Colonic mucosa (tissue), 4 donors: ENCODE measurements at places on chromosomes 3 and 15.

- peak; percentile 58 for DNase-seq
- no peak overlapping the region for H3K4me3 ChIP-seq
- no peak overlapping the region for H3K27ac ChIP-seq
- H3K4me1 ChIP-seq, result no peaks in the 10 kb centered on the region
Measured at GRCh38 chr3:58526515-58526957, 10.5 kb downstream of the ACOX2 start.

DNA sequence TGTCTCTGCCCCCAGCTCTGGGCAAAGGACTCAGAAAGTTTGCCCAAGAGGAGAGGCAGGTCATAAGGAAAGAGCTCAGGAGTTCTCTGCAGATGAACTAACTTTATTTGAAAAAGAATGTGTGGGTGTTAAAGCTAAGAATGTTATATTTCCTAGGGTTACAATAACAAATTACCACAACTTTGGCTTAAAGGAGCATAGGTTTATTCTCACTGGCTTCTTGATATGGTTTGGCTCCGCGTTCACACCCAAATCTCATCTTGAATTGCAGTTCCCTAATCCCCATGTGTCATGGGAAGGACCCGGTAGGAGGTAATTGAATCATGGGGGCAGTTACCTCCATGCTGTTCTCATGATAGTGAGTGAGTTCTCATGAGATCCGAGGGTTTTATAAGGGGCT is 383.7 kb upstream of the CFAP20DC start:
- H3K27me3 ChIP-seq, result no peaks in the 10 kb centered on the region
- H3K4me1 ChIP-seq, result no peaks in the 10 kb centered on the region
- no peaks in the 10 kb centered on the region for H3K36me3 ChIP-seq

- H3K27me3 ChIP-seq, result no peaks in the 10 kb centered on the region
- no peaks in the 10 kb centered on the region for H3K36me3 ChIP-seq
- peak; percentile 19 for DNase-seq
- no peak overlapping the region for H3K4me3 ChIP-seq
- H3K27ac ChIP-seq, result no peak overlapping the region
Measured at GRCh38 chr15:88331291-88331690, 74.8 kb upstream of the NTRK3 start.

DNA sequence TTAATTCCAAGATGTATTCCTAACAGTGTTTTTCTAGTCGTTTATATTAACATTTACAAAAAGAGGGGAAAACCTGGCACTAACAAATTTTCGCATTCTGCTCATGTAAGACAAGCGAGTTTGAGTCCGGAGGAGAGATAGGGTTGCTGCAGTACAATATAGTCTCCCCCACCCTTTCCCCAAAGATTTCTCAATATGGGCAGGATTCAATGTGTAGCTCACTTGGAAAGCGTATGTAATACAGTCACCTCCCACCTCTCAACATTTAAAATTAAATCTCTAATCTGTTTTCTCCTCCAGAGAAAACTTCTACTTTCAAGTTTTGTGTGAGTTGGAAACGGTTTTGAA is 57.9 kb downstream of the CMSS1 start:
- H3K27me3 ChIP-seq, result no peaks in the 10 kb centered on the region
- peak overlapping the region; percentile 61 for H3K4me3 ChIP-seq
- H3K4me1 ChIP-seq, result no peaks in the 10 kb centered on the region
- no peak for DNase-seq
- no peaks in the 10 kb centered on the region for H3K36me3 ChIP-seq

DNA sequence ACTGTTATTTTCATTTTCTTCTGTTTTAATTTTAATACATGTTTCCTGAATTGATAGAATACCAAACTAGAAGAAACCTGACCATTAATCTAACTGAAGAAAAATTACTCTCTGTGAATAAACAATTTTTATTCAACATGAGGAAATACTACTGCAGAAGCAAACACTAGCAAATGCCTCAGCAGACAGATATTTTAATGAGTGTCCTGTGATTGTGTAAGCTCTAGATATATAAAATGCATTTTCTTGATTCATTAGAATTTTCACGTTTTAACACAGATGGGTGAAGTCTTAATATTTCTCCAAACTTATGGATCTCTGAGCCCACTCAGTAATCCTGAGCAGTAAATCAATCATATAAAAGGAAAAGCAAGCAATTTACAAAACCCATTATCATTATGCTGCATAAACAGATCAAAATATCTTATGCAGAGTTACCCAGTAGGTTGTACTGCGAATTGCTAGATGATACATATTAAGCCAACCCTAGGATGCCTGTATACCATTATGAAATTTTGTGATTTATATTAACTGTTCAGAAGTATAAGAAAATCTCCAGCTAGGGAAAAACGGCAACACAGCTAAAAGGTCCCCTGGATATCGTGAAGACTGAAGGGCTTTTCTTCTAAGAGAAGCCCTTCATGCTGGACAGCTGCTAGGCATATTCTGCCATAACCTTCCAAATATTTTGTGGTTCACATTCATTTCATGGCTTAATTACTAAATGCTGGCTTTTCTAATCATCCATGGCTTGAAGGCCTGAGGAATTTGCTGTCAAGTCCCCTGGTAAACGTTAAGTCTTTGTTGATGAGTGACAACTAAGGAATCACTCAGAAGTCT is 157.7 kb upstream of the TGFBR2 start:
- H3K36me3 ChIP-seq, result no peaks in the 10 kb centered on the region
- no peak for DNase-seq
- no peaks in the 10 kb centered on the region for H3K4me1 ChIP-seq
- no peak overlapping the region for H3K4me3 ChIP-seq
- no peaks in the 10 kb centered on the region for H3K27me3 ChIP-seq

DNA sequence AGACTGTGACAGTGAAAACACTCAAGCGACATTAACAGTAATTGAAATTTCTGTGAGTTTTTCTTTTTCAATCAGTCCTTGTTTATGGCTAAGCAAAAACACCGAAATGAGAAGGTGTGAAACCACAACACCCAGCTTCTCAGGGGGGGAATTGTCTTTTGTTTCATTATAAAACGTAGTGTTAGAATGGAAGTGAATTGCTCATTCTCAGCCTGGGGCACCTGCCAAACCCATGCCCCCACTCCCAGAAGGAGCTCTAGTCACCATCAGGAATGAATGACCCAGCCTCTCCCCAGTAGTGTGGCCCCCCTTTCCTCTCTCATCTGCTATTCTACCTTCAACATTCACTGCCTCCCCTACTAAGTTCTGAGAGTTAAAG is 185.8 kb upstream of the CFAP20DC start:
- H3K27ac ChIP-seq, result no peak overlapping the region
- DNase-seq, result no peak
- H3K27me3 ChIP-seq, result no peaks in the 10 kb centered on the region
- H3K4me1 ChIP-seq, result no peaks in the 10 kb centered on the region

- H3K36me3 ChIP-seq, result no peaks in the 10 kb centered on the region
- H3K27me3 ChIP-seq, result no peaks in the 10 kb centered on the region
- no peak for DNase-seq
Measured at GRCh38 chr15:69149803-69150202, 10.6 kb upstream of the GLCE start.

- no peak overlapping the region for H3K27ac ChIP-seq
- H3K4me1 ChIP-seq, result no peaks in the 10 kb centered on the region
- no peaks in the 10 kb centered on the region for H3K36me3 ChIP-seq
- no peak overlapping the region for H3K4me3 ChIP-seq
- DNase-seq, result no peak
- no peaks in the 10 kb centered on the region for H3K27me3 ChIP-seq
Measured at GRCh38 chr3:34844323-34844620, 795.1 kb upstream of the ARPP21 start.

DNA sequence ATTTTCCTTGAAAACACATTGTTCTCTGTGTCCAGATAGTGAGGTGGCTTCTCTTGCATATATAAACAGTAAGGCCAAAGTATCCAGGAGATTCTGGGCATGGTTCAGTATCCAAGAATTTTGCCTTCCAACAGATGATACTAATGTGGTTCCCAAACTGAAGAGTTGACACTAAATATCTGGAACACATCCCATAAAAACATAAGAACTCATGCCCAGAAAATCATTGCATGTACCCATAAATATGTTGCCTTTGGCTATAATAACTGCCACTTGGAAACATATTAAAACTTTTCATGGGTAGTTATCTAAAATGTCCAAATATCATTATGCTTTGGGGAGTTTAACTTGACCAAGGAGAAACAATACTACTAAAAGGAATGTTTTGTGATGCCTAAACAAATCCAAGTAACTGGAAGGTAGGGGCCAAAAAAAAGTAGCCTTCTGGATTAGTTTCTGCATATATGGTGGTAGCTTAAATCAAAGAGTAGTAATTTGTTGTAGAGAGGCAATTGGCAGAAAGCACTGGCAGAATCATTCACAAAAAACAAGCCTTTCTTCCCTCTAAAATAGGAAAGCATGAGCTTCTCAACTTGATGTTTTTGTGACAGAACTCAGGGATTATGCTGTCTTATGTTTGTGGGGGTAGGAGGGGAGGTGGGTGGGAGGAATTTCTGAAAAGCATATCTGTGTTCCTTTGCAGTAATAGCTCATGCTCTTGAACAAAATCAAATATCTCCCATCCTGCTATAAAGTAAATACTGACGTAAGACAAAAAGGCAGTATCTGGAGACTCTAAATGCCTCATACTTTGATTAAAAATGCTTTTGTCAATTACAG is 753.9 kb downstream of the TUSC7 start:
- DNase-seq, result no peak
- no peak overlapping the region for H3K27ac ChIP-seq
- H3K27me3 ChIP-seq, result no peaks in the 10 kb centered on the region
- no peaks in the 10 kb centered on the region for H3K36me3 ChIP-seq

- H3K36me3 ChIP-seq, result no peaks in the 10 kb centered on the region
- H3K27ac ChIP-seq, result no peak overlapping the region
- peaks cover 6% of the 10 kb centered on the region for H3K4me1 ChIP-seq
- H3K27me3 ChIP-seq, result peaks cover 5% of the 10 kb centered on the region
- no peak overlapping the region for H3K4me3 ChIP-seq
Measured at GRCh38 chr3:38031022-38031994, 1.9 kb upstream of the PLCD1 start.

- no peak overlapping the region for H3K4me3 ChIP-seq
- no peak overlapping the region for H3K27ac ChIP-seq
- no peaks in the 10 kb centered on the region for H3K27me3 ChIP-seq
Measured at GRCh38 chr3:67418426-67419217, 235.8 kb downstream of the SUCLG2 start.

DNA sequence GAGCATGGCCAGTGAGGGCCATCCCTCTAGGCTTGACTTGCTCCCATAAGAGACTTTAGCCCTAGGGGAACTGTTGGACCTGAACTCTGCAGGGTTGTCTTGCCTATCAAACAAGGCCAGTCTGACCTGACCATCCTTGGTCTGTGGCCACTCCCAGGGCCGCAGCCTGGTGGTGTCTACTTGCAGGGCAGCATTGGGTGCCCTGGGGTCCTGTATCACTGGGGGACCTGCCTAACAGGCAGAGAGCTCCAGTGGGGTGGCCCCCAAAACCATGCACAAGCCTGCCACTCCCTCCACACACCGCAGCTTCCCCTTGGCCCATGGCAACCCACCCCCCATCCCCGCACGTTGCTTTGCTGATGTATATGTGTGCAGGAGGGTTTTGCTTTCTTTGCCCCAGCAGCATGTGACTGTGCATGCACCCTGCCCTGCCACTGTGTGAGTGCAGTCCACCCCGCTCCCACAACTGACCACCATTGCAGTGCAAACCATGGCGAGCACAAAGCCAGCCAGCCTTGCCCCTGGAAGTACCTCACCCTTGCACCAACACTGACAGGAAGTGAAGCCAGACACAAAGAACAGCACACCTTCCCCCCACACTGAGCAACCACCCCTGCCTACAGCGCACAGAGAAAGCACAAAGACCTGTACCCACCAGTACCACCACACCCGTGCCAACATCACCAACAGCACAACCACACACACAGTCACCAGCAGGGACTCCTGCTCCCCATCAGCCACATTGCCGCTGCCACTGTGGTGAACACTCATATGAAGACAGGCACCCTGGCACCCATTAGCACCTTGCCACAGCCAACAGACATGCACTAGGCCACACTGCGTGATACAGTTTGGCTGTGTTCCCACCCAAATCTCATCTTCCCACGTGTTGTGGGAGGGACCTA is 88.8 kb downstream of the SENP7 start:
- no peaks in the 10 kb centered on the region for H3K36me3 ChIP-seq
- H3K4me1 ChIP-seq, result no peaks in the 10 kb centered on the region
- no peaks in the 10 kb centered on the region for H3K27me3 ChIP-seq
- no peak overlapping the region for H3K4me3 ChIP-seq
- DNase-seq, result no peak
- H3K27ac ChIP-seq, result no peak overlapping the region

DNA sequence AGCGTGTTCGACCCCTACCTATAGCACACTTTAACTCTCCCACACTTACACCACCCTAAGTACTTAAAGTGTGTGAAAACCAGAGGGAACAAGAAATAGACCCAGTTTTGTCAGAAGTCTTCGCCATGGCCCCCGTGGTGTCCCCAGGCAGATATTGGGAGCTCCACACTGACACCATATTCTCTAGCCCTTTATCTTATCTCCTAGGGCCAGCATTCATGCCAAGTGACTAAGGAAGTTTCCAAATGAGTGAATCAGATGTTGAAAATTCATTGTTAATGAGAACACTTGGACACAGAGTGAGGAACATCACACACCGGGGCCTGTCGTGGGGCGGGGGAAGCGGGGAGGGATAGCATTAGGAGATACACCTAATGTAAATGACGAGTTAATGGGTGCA is 31.8 kb downstream of the P3H2 start:
- H3K27ac ChIP-seq, result no peak overlapping the region
- no peaks in the 10 kb centered on the region for H3K4me1 ChIP-seq
- no peaks in the 10 kb centered on the region for H3K27me3 ChIP-seq
- DNase-seq, result no peak
- H3K4me3 ChIP-seq, result no peak overlapping the region

DNA sequence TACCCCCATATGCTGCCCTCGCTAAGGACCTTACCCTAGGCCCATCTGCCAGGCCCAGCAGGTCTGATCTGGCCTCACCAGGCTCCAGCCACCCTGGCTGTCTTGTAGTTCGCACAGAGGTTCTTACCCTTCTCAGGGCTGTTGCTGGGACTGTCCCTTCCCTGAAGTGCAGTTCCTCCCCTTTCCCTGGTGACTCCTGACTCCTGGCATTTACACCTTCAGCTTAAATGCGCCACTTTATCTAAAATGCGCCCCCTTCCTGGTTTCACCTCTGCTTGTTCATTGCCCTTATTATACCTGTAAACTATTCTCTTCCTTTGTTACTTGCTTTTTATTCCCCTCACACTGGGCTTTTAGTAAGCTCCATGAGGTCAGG is 835 bp upstream of the TTLL3 start:
- H3K4me1 ChIP-seq, result peaks cover 7% of the 10 kb centered on the region
- H3K27ac ChIP-seq, result peak overlapping the region; percentile 89
- peaks cover 7% of the 10 kb centered on the region for H3K36me3 ChIP-seq
- DNase-seq, result peak; percentile 69
- peak overlapping the region; percentile 61 for H3K4me3 ChIP-seq
- no peaks in the 10 kb centered on the region for H3K27me3 ChIP-seq

DNA sequence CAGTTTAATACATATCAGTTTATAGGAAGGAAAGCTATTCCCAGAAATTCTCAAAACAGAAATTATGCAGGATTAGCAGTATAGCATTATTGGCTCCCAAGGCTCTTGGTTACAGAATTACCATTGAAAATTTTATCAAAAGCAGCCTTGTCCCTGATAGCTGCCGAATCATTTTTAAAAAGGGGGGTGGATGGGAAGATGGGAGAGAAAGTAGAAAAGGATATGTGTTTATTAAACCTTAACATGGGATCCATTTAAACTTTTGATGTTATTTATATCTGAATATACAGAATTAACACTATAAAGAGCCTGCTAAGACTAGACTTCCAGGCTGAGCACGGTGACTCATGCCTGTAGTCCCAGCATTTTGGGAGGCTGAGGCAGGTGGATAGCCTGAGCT is 10.8 kb downstream of the RCN2 start:
- H3K36me3 ChIP-seq, result no peaks in the 10 kb centered on the region
- no peak overlapping the region for H3K27ac ChIP-seq
- H3K4me3 ChIP-seq, result no peak overlapping the region
